Tibial nerve (tissue), 4 donors: ENCODE measurements at places on chromosomes 6 and 20.

GRCh38 chr20:37534401-37535157 lies 6.9 kb upstream of the BLCAP start:
- no peak overlapping the region for H3K4me3 ChIP-seq
- H3K36me3 ChIP-seq, result no peaks in the 10 kb centered on the region
- DNase-seq, result no peak
- H3K4me1 ChIP-seq, result no peaks in the 10 kb centered on the region
- no peak overlapping the region for H3K27ac ChIP-seq

- H3K4me1 ChIP-seq, result no peaks in the 10 kb centered on the region
- no peak overlapping the region for H3K27ac ChIP-seq
- no peaks in the 10 kb centered on the region for H3K36me3 ChIP-seq
- H3K27me3 ChIP-seq, result no peaks in the 10 kb centered on the region
- H3K4me3 ChIP-seq, result no peak overlapping the region
Observed at GRCh38 chr6:144052488-144052887, 42.9 kb downstream of the SF3B5 start.

- no peaks in the 10 kb centered on the region for H3K4me1 ChIP-seq
- H3K27ac ChIP-seq, result no peak overlapping the region
- no peak overlapping the region for H3K4me3 ChIP-seq
- H3K27me3 ChIP-seq, result no peaks in the 10 kb centered on the region
- H3K36me3 ChIP-seq, result no peaks in the 10 kb centered on the region
Observed at GRCh38 chr6:34610819-34611477, 54.8 kb upstream of the SPDEF start.

GRCh38 chr6:29071831-29072723 lies 15.0 kb downstream of the OR2B3 start:
- H3K27ac ChIP-seq, result no peak overlapping the region
- no peaks in the 10 kb centered on the region for H3K27me3 ChIP-seq
- no peak overlapping the region for H3K4me3 ChIP-seq
- H3K4me1 ChIP-seq, result no peaks in the 10 kb centered on the region
- no peaks in the 10 kb centered on the region for H3K36me3 ChIP-seq

GRCh38 chr6:129393654-129394053 lies 316.3 kb downstream of the ARHGAP18 start:
- DNase-seq, result no peak
- no peak overlapping the region for H3K27ac ChIP-seq

- H3K4me1 ChIP-seq, result no peaks in the 10 kb centered on the region
- no peak overlapping the region for H3K4me3 ChIP-seq
- H3K27ac ChIP-seq, result no peak overlapping the region
- no peaks in the 10 kb centered on the region for H3K36me3 ChIP-seq
Observed at GRCh38 chr6:139642346-139642745, 267.9 kb upstream of the CITED2 start.

DNA sequence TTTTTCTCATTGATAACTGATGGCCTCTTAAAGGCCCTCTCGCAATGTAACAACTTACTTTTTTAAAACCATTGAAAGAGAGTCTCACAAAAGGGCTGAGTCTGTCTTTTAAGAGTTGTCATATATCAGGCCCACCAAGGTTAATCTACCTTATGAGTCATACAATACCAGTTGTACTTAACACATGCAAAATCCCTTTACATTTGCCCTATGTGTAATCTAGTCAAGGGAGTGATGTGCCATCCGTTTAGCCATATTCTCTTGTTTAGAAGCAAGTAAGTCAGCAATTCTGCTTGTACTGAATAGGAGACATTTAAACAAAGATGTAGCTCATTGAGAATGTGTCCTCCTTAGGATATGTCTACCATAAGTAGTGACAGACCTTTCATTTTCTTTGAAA lies 143.7 kb downstream of the TENT5A start:
- no peak for DNase-seq
- no peak overlapping the region for H3K4me3 ChIP-seq
- no peaks in the 10 kb centered on the region for H3K27me3 ChIP-seq
- H3K27ac ChIP-seq, result no peak overlapping the region
- no peaks in the 10 kb centered on the region for H3K4me1 ChIP-seq

- no peaks in the 10 kb centered on the region for H3K36me3 ChIP-seq
- DNase-seq, result no peak
- no peaks in the 10 kb centered on the region for H3K27me3 ChIP-seq
- H3K4me3 ChIP-seq, result no peak overlapping the region
- H3K4me1 ChIP-seq, result no peaks in the 10 kb centered on the region
Observed at GRCh38 chr6:167708501-167709094, 118.1 kb upstream of the AFDN start.

- H3K27me3 ChIP-seq, result no peaks in the 10 kb centered on the region
- no peak for DNase-seq
- no peaks in the 10 kb centered on the region for H3K36me3 ChIP-seq
- H3K27ac ChIP-seq, result no peak overlapping the region
Observed at GRCh38 chr6:142518126-142518525, 216.3 kb downstream of the ADGRG6 start.

DNA sequence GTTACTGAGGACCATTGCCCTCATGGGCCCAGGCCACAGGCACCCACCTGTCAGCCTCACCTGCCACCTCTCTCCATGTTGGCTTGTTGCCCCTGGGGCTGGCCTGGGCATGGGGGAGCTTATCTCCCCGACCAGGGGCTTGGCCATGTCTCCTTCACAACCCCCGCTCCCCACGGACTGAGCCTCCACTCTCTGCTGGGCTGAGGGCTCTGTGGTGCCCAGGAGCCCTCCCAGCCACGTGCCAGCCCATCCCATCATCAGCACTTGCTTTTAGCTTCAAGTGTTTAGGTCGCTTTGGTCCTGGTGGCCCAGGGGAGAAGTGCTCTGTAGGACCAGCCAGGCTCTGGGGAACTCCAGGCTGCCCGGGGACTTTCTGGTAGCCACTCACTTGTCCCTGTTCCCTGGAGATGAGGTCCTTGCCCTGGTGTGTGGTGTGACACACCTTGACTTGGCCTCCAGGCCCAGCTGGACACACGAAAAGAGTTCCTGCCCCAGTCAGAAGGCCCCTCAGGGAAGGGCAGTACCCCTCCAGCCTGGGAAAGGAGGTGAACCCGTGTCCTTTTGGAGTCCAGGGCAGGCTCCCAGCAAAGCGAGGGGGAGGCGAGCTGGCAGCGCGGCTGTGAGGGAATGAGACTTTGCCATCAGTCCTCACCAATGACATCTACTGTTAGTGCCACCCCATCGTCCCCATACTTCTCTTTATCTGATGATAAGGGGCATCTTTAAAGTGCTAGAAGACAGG lies 352.6 kb downstream of the ZFAND3 start:
- H3K4me1 ChIP-seq, result peaks cover 6% of the 10 kb centered on the region
- no peak overlapping the region for H3K4me3 ChIP-seq
- H3K27ac ChIP-seq, result no peak overlapping the region
- no peak for DNase-seq
- no peaks in the 10 kb centered on the region for H3K36me3 ChIP-seq

- H3K27ac ChIP-seq, result no peak overlapping the region
- no peaks in the 10 kb centered on the region for H3K36me3 ChIP-seq
- no peaks in the 10 kb centered on the region for H3K27me3 ChIP-seq
- H3K4me3 ChIP-seq, result no peak overlapping the region
- peaks cover 88% of the 10 kb centered on the region for H3K4me1 ChIP-seq
Observed at GRCh38 chr6:36605560-36606391, 11.6 kb downstream of the SRSF3 start.

- H3K27ac ChIP-seq, result peak overlapping the region; percentile 70
- H3K36me3 ChIP-seq, result no peaks in the 10 kb centered on the region
- no peak overlapping the region for H3K4me3 ChIP-seq
- no peaks in the 10 kb centered on the region for H3K27me3 ChIP-seq
- H3K4me1 ChIP-seq, result peaks cover 9% of the 10 kb centered on the region
- DNase-seq, result peak; percentile 12
Observed at GRCh38 chr6:34370361-34370760, 22.1 kb downstream of the NUDT3 start.
